ENCODE measurements at places on chromosomes 1 and 21.

- no peak for DNase-seq
Measured at GRCh38 chr1:223713546-223714420, 1.4 kb downstream of the CAPN2 start.

DNA sequence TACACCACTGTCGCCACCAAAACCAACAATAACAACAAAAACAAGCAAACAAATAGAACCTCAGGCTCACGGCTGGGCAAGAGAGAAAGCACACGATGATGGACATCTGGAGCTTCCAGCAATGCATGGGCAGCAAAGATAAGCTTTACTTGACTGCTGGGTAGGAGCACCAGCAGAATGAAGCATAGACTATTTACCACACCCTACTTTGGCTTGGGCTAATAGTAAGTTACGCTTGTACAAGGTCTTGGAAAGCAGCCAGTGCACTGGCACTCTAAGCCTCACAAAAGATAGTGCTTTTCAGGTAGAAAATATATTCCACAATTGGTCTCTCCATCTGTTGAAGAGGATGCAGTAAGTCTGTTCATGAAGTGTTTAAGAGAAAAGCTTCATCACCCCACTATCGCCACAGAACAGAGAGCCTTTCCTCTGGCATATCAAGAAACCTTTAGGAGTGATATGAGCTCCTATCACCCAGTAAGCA is 13.6 kb downstream of the ADIPOR1 start:
- no peak for DNase-seq

GRCh38 chr1:200038981-200039848 is 11.7 kb downstream of the NR5A2 start:
- DNase-seq: no peak

DNA sequence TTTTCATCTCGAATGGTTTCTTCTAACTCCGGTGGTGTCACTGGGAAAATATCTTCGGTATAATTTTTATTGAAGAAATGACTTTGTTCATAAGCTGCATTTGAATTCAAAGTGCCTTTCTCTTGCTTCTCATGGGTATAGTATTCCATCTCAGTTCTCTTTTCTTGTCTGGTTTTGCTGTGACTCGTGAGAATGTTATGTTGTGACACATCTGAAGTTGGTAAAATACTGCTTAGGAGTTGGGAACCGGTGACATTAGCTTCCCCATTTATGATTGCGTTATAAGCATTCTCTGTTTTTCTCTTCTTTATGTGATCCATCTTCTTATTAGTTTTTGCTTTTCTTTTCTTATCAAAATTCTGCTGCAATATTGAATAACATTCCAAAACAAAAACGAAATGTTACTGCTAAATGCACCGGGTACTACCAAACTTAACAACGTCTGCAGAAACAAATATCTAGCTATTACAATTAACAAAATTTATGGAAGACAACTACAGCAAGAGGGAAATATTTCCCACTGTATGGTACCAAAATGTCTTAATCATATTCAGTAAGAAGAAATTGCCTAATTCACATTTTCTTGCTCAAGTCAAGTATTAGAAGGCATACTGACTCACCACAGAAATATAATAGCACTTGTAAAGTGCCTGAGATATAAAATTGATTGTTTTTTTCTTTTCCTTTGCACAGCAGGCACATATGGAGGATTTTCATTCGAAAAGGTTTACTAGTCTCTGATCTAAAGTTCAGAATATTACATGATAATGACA is 15.5 kb downstream of the LRIF1 start:
- no peak for DNase-seq

DNA sequence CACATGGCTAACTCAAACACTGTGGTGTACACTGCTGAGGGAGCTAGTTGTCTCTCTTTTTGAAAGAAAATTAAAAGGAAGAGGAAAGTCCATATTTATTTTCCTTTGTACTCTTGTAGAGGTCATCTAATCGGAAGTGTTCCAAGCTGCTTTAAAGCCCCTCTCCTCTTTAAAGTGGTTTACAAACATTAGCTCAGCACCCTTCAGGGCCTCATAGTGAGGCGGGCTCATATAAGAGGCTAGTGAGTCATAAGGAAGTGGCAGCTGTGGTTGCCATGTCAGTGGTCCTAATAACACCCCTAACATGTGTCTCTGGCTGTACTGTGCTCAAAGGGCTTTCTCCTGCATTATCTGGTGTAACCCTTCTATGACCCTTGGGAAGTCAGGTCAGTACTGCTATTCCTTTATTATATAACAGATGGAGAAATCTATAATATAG is 104.4 kb upstream of the SERBP1 start:
- DNase-seq: peak; percentile 62

- peak; percentile 41 for DNase-seq
Measured at GRCh38 chr1:36857754-36858153, 176.6 kb downstream of the GRIK3 start.

GRCh38 chr21:38741092-38741949 is 64.4 kb upstream of the ETS2 start:
- no peak for DNase-seq

DNA sequence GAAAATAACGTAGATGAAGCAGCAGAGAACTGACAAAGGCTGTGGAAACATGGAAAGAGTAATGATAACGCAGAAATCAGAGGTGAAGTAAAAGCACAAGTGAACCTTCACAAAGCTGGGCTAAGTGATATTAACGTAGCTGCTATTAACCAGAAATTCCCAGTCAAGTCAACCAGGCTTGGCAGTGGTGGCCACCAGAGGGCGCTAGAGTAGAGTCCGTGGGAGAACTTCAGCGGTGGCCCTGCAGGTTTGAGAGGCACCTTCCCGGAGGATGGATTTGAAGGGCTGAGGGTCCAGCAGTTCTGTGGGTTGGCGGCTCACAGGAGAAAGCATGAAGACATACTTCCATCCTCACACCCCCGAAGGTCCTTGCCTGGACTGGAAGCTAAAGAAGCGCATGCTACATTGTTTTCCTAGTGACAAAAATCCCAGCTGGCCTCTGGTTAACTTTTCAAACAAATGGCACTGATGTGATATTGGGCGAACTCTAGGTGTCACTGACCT is 81.7 kb upstream of the ZNF648 start:
- peak; percentile 53 for DNase-seq

- DNase-seq: no peak
Measured at GRCh38 chr1:165645654-165646366, 14.8 kb downstream of the MGST3 start.

DNA sequence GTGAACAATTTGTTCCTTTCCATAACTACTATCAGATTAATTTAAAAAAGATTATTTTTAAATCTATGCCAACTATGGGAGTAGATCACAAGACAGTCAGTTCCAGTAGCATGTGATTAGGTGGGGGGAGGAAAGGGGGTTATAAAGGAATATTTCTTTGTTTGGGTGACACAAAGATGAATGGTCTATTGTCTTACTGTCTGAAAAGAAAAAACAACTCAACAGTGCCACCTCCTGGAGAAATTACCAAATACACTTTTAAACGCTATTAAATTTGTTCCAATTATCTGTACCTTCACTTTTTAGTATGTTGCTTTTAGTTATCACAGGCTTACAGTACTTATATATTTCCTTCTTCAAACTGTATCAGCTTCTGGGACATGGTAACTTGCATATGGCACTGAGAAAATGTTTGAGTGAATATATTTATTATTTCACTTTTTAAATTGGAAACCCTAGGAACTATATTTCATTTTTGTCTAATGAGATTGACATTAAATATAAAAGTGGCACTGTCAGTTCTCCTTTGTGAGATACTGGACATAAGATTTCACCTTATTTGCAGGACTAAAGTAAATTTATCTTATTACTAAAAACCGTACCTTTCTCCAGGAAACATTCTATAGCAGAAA is 1.7 kb upstream of the SORT1 start:
- peak; percentile 45 for DNase-seq

- DNase-seq: no peak
Measured at GRCh38 chr1:64228167-64228957, 24.9 kb downstream of the UBE2U start.

DNA sequence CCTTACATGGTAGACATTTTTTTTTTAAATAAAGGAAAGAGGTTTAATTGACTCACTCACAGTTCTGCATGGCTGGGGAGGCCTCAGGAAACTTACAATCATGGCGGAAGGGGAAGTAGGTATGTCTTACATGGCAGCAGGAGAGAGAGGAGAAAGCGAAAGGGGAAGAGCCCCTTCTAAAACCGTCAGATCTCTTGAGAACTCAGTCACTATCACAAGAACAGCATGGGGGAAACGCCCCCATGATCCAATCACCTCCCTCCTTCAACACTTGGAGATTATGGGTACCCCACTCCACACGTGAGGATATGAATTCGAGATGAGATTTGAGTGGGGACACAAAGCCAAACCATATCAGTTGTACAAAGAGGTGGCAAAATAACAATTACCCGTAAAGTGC is 301.7 kb downstream of the GRIK1 start:
- no peak for DNase-seq

DNA sequence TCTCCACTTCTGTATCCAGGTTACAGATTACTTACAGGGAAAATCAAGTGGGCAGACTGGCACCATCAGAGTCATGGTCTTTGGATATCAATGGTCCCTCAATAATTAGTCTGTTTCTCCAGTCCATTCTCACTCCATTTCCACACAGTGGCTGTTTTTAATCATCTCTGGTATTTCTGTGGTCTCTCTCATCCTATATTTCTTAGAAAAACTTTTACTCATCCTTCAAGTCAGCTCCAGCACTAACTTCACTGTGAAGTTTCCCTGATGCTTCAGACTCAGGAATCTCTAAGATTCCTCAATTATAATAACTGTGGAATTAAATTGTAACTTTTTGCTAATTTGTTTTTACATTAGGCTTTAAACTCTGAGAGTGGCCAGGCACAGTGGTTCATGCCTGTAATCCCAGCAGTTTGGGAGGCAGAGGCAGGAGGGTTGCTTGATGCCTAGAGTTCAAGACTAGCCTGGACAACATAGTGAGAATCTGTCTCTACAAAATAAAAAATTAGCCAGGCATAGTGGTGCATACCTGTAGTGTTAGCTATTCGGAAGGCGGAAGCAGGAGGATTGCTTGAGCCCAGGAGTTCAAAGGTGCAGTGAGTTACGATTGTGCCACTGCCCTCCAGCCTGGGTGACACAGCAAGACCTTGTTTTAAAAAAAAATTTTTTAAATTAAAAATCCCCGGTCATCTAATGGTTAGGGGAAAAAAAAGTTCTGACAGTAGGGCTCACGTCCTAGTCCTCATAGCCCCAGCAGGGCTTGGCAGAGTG is 10.6 kb downstream of the CD160 start:
- no peak for DNase-seq

GRCh38 chr21:45378258-45378966 is 26.6 kb upstream of the COL18A1 start:
- no peak for DNase-seq

GRCh38 chr1:156241311-156241811 is 623 bp upstream of the BGLAP start:
- DNase-seq: no peak

- DNase-seq: peak; percentile 57
Measured at GRCh38 chr1:182671750-182672486, 12.5 kb downstream of the RGS8 start.

DNA sequence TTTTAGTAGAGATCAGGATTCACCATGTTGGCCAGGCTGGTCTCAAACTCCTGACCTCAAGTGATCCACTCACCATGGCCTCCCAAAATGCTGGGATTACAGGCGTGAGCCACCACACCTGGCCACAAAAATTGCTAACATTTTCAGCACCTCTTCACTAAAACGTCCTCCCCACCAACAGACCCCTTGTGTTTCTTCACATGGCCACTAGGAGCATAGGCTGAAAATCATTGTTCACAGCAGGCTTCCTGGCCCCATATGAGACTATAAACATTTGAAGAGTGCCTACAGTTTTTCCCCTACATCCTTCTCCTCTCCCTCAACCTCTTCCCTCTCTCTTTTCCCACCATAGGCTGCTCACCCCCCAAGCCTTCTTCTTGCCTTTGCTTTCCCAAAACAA is 28.0 kb upstream of the SFPQ start:
- DNase-seq: no peak
